ENCODE measurements at places on chromosomes 16 and 17. TPM values are rescaled to one million over a fixed set of nuclear protein-coding genes. Genes with fewer than 3 reads are reported as not detected.

The BCL6B gene
- total RNA-seq: 5.7 TPM

The C16orf89 gene
- total RNA-seq: not detected

The SLX1A gene
- 37.9 TPM for total RNA-seq

The KCNJ18 gene
- total RNA-seq: not detected

The HS3ST4 gene
- not detected for total RNA-seq

The IL34 gene
- total RNA-seq: 0.25 TPM

All from liver (tissue), 10 donors.